ENCODE measurements at places on chromosomes 12 and 14.

DNA sequence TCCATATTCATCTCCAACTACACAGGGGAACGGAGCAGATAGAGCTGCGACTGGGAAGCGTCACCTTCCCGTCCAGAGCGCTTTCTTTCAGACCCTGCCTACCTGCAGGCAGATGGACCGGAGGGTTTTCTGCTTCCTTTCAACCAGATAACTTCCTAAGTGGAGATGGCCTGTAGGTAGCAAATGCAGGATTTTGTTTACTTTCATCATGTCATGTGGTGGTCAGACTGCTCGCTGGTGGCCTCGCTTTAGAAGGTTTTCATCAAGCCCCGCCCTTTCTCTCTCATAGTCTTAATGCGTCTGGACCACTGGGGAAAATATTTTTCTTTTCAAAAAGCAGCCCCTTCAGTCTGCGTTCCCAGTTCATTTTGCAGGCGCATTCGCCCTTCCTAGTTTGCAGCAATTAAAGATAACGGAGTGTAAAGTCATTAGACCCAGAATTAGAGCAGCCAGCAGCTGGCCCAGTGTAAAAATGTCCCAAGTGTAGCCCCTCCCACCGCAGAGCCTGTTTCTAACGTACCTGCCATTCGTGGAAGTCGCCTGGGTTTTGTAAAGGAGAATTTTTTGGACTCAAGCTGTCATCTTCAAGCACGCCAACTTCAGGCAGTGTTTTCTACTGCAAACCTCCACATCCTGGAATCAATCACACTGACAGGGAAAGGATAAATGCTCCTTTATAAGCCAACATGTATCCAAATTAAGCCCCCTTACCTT, 68.9 kb downstream of the TESC start:
- no peak for DNase-seq

GRCh38 chr12:68977335-68977734, 44.4 kb upstream of the CPM start:
- no peak for DNase-seq

- DNase-seq: no peak
Observed at GRCh38 chr14:101186544-101186943, 283.0 kb upstream of the RTL1 start.

- no peak for DNase-seq
Observed at GRCh38 chr14:33085799-33086198, 147.1 kb downstream of the NPAS3 start.

- DNase-seq: no peak
Observed at GRCh38 chr12:112868459-112869041, 38.2 kb upstream of the OAS1 start.

GRCh38 chr12:3795492-3796133, 42.7 kb upstream of the CRACR2A start:
- DNase-seq: no peak

DNA sequence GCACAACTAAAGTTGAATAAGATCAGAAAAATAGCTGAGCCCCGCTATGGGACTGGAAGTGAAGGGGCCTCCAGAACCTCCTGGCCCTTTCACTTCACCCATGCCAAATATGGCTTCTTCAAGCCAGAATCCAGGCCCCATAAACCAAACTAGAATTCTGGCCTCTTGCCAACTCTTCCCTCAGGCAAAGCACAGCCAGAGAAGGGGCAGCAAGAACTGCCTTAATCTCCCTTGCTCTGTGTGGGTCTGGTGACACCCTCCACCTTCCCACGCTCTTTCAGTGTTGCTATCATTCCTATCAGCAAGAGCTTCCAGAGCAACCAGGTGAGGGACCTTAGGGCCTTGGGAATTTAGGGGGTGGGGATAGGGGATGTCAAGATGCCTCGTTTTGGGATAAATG, 3.1 kb upstream of the PNMA1 start:
- DNase-seq: no peak

DNA sequence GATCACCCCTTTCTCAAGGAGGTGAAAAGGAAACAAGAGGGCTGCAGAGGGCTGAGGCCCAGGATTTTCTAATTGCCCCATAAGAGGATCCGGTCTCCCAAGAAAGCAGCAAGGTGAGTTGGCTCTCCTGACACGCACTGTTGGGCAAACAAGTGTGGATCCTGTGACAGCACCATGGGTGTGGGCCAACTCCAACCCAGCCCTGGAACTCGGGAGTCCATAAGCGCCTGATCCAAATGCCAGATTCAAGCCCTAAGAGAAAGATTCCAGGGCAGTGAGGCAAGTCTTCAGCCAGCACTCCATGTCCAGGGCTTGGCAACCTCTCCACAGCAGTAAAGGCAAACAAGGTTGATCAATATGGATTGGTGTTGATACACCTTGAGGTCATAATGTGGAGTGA, 33.1 kb downstream of the KCNA5 start:
- no peak for DNase-seq

- DNase-seq: no peak
Observed at GRCh38 chr12:23354800-23355199, 594.7 kb downstream of the SOX5 start.

- no peak for DNase-seq
Observed at GRCh38 chr14:24430143-24430681, 458 bp downstream of the KHNYN start.

DNA sequence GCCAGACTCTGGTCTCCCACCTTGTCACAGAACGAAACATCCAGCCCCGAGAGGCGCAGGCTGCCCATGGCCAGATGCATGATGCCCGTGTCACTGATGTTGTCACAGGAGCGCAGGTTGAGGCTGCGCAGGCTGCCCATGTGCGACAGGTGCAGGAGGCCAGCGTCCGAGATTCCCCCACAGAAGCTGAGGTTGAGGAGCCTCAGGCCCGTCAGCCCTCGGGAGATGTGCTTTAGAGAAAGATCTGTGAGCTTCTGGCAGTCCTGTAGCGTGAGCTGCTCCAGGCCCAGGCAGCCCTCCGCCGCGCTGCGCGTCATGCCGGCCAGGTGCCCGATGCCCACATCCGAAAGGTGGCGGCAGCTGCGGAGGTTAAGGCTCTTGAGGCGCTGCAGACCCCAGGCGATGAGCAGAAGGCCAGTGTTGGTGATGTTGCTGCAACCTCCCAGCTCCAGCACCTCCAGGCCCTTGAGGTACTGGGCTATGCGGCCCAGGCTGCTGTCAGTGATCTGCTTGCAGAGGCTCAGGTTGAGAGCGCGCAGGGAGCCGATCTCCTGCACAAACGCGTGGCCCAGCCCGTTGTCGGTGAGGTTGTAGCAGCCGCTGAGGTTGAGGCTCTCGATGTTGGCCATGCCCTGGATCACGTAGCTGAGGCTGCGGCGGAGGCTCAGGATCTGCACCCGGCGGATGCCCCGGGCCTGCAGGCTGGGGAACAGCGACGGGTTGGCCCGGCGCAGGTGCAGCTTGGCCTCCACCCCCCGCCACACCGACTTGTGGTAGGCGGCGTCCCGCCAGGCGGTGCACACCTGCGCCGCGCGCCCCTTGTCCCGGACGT, 991 bp downstream of the FBXL14 start:
- peak; percentile 24 for DNase-seq

- DNase-seq: no peak
Observed at GRCh38 chr12:89782807-89783206, 74.2 kb upstream of the ATP2B1 start.

DNA sequence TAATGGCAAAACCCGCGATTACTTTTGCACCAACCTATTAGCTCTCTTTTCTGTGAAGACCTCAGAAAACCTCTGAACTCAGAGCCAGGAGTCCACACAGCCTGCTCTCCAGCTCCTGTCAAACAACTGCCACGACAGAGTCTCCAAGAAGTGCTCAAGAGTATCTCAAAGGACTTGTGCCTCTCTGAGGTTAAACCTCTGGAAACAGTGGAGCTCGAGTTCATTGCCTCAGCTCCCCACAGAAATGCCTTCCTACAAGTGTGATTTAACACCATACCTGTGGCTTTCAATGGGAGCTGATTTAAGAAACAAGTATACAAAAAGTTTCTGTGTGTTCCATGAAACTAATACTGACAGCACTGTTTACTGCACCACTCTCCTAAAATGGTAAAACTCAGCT, 20.1 kb downstream of the ACTN1 start:
- no peak for DNase-seq

GRCh38 chr12:15526033-15526432, 203.7 kb downstream of the PTPRO start:
- no peak for DNase-seq

- DNase-seq: no peak
Observed at GRCh38 chr12:70971001-70971794, 50.7 kb upstream of the PTPRR start.

GRCh38 chr14:42424501-42424900, 817.8 kb downstream of the LRFN5 start:
- no peak for DNase-seq

DNA sequence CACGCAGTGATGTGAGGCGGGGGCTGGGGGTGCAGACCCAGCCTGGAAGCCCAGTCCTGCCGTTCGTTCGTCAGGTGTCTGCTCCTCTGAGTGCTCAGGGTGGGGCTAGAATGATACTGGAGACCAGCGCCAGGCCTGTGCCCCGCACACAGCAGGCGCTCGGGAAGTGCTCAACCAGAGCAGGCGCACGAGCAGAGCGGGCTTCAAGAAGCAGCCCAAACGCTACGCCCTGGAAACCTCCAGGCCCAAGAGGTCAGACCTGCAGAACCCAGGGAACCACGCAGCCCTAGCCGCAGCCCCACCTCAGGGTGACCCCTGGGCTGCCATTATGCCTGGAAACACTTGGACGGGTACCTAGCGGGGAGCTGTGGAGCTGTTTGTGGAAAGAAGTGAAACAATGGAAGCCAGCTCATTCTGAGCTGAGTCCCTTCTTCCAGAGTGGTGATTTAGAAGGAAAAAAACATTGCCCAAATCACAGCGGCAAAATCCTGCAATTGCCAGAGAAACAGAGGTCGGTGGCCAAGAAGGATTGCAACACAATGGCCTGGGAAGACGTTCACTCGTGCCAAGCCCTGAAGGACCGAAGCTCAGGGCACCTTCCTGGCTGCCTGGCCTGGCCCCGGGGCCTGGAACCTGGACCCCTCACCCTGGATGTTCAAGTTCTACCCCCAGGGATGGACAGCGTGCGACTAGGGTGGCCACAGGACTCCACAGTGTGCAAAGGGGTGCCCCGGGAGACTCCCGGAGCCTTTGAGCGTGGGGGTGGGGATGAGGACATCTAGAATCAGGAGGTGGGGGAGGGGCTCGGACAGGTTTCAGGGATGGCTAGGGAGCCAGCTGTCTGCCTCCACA, 40.4 kb upstream of the DIO3 start:
- DNase-seq: no peak

- DNase-seq: no peak
Observed at GRCh38 chr14:82411298-82411697, 877.6 kb upstream of the SEL1L start.

DNA sequence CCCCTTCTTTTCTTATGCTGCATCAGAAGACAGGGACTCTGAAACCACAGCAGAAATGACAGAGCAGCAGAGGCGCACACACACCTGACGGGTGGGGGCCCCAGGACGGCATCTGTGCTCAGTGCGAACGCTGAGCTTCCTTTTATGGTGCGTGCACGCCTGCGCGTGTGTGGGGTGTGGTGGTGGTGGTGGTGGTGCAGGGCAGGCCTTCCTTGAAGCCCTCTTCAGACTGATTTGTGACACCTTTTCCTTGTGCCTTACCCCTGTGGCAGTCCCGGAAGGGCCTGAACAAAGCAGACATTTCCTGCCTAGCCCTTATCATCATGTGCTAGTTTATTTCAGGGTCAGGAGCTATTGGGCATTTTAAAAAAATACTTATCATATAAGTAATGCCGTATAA, 75.7 kb downstream of the TSPAN9 start:
- no peak for DNase-seq

DNA sequence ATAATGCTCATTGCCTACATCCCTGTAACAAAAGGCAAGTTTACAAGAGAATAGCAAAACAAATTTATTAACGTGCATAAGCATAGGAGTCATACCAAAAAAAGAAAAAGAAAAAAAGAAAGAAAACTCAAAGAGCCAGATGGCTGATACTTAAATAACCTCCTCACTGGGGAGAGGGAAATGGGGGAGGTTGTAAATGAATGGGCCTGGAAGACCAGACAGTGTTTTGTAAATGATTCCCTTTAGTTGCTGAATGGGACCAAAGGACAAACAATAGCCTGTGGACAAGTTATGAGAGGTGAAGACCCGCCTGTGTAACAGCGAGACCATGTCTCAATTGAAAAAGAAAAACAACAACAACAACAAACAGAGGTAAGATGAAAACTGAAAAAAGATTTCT, 35.3 kb downstream of the CAPS2 start:
- no peak for DNase-seq

DNA sequence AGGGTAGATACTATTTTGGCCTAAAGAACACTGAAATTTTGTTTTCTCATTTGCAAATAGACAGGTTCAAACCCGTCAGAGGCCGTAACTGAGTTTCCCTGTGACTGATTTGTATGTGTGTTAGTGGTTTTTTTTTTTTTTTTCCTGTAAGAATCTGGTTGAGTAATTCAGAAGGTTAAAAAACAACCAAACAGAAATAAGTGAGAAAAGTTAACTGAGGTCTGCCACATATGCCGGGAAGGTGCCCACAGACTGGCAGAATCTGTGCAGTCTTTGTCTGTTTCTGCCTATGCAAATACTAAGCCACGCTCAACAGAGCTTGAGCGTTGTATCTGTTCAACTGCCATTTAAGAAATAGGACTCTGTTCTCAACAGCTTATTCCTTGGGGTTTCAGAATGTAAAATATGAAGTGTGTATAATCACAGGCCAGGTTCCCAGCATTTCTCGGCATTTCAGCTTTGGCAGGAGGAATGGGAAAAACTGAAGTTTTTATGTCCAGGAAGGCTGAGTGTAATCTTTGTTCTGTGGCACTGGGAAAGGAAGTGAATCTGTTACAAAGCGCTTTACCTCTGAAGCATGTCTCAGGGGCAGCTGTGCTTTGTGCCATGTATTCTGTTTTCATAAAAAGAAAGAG, 181.9 kb downstream of the PRKCH start:
- DNase-seq: no peak

- DNase-seq: no peak
Observed at GRCh38 chr14:46550836-46551235, 100.7 kb downstream of the RPL10L start.

- no peak for DNase-seq
Observed at GRCh38 chr14:24095271-24096068, 1.4 kb downstream of the PCK2 start.

DNA sequence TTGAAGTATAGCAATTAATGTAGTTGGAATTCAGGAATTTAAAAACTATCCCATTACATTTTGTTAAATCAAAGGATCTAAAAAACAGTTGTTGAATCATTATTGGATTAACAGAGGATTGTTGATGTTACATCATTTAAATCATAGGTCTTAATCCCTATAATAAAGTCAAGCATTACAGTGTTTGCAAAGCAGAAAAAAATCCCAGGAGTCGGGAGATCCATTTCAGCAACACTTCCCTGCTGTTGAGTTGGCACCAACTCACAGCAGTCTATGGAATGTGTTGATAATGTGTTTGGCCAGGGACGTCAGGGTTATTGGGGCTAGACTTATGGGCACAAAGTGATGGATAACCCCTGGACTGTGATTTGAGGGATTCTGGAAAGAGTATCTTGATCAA, 99.1 kb upstream of the TMTC1 start:
- no peak for DNase-seq

DNA sequence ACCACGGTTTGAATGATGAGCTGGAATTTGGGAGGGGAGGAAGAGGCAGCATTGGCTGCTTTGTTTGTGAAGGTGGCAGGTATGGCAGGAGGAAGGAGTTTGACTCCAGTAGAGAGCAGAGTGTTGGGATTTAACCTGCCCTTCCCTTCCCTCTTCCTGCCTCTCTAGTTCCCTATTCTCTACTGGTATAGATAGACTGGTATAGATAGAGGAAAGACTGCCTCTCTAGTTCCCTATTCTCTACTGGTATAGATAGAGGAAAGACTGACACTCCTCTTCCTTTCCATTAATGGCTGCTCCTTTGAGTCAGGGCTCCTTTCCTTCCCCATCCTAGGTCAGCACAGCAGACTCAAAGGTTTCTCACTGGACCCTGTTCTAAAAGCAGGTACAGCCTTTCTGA, 8.4 kb upstream of the SYCP3 start:
- no peak for DNase-seq

GRCh38 chr14:96038920-96039632, at the start of gene C14orf132:
Gene C14orf132 (plus strand): TSS chr14:96039362. CDS start chr14:96039501, 139 bp downstream.
- no peak for DNase-seq

All from cortex of kidney (tissue), 1 donor.